Fibroblast of the aortic adventitia (primary cell): ENCODE measurements at places on chromosomes 12 and 14.
A peak's percentile ranks its signal among the peaks of the same experiment; 100 is the strongest.

GRCh38 chr12:25957793-25958427, 572 bp upstream of the RASSF8 start:
- DNase-seq, result peak; percentile 89

DNA sequence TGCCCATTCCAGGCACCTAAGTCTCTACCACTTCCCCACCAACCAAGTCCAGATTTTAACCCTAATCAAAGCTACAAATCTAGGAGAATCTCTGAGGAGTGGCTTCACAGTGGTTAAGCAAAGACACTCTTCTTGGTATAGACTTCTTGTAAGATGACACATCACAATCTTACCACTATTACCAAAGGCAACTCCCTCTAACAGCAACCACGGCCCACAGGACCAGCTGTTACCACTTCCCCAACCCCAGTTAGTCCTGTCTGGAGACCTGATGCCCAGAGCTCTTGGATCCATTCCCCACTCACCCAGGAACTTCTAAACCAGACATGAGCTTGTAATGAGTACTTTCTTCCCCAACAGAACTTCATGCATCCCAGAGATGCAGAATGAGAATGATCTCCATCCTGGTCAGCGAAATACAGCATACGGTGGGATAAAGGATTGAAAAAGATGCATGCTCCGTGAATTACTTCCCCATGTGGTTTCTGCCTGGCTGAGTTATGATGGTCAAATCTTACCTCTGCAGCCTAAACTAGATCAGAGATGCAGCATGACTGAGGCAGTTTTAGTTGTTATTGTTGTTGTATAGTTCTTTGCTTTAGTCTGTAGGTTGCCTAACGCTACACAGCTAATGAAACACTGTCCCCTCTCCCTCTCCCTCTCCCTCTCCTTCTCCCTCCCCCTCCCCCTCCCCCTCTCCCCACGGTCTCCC, 87.7 kb upstream of the FOXN3 start:
- peak; percentile 55 for DNase-seq

- DNase-seq, result no peak
Observed at GRCh38 chr12:130644146-130644545, 72.0 kb downstream of the RIMBP2 start.

- DNase-seq, result peak; percentile 88
Observed at GRCh38 chr12:79174626-79175025, 310.1 kb downstream of the SYT1 start.

DNA sequence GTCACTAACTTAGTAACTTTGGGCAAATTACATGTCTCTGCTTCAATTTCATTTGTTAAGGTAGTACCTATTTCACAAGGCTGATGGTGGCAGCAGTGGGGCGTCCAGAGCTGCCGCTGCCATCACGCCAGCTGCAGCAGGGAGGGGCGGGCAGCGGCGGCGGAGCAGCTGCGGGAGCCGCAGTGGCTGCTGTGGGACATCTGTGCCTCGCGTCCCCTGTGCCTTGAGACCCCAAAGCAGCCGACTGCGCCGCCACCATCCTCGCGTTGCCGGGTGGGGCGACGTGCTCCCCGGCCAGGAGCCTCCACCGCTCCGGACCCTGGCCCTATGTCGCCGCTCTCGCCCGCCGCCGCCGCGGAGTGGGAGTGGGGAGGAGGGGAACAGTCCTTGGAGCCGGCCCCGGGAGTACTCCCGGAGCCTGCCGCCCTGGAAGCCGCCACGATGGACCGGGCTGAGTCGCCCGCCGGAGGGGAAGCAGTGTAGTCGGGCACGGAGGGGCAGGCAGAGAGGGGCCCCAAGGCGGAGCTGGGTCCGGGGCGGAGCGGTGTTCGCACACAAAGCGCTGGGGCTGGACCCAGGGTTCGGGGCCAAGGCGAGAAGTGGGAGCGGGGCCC, 51.4 kb downstream of the A2M start:
- DNase-seq, result peak; percentile 31

DNA sequence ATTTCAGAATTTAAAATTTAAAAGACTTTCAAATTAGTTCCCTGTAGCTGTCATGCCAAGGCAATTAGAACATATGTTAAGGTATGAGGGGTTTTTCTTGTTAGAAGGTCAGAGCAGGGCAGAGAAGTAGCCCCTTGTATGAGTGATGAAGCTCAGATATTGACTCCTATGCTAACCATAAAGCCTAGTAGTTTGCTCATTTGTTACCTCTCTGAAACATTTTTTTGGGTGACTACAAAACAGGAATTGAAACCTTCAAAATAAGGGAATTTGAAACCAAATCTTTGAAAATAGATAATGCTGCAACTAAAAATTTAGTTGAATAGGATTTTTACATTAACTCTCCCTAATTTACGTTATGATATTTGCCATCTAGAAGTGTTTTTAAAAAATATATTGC, 333.5 kb downstream of the NAV3 start:
- no peak for DNase-seq

DNA sequence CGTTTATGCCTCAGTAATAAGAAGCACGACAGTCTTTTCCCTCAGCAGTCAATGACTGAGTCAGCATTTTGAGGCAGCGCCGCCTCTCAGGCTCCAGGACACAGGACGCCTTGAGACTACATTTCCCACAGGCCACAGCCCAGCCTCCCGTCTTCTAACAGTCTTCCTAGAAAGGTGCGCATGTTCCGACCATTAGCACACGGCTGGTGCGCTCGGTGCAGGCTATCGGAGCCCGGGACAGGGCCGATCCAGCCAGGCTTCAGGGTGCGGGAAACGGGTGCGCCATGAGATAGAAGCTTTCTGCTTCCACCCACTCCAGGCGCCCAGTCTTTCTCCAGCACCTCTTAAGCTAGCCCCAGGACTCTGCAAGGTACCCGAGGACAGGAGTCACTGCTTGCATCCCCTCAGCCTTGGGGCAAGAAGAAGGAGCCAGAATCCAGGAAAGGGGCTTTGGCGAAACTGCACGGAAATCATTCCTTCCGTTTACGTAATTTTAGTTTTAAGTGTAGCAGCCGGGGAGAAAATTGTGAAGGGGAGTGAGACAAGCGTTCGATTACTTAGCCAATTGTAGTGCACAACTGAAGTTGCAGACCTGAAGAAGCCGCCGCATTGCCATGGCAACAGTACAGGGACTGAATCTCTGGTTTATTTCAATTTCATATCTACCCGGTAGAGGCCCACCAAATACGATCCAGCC, 54.0 kb downstream of the ZNF641 start:
- DNase-seq, result peak; percentile 66

GRCh38 chr14:58129208-58129607, 22.8 kb downstream of the ARMH4 start:
- DNase-seq, result no peak

GRCh38 chr12:129001-129400, 62.4 kb downstream of the IQSEC3 start:
- DNase-seq, result no peak

DNA sequence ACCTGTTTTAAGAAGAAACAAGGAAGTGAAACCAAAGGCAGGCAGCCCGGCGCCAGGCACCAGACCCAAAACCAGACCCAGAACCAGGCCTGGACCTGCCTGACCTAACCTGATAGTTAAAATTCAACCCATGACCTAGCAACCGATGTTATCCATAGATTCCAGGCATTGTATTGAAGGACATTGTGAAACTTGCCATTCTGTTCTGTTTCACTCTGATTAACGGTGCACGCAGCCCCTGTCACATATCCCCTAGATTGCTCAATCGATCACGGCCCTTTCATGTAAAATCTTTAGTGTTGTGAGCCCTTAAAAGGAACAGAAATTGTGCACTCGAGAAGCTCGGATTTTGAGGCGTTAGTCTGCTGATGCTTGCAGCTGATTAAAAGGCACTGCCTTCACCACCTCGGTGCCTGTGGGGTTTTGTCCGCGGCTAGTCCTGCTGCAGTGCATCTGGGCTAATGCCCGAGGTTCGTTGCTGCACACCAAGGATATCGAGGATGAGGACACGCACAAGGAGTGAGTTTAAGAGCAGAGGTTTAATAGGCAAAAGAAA, 262.5 kb upstream of the TMEM132C start:
- no peak for DNase-seq

DNA sequence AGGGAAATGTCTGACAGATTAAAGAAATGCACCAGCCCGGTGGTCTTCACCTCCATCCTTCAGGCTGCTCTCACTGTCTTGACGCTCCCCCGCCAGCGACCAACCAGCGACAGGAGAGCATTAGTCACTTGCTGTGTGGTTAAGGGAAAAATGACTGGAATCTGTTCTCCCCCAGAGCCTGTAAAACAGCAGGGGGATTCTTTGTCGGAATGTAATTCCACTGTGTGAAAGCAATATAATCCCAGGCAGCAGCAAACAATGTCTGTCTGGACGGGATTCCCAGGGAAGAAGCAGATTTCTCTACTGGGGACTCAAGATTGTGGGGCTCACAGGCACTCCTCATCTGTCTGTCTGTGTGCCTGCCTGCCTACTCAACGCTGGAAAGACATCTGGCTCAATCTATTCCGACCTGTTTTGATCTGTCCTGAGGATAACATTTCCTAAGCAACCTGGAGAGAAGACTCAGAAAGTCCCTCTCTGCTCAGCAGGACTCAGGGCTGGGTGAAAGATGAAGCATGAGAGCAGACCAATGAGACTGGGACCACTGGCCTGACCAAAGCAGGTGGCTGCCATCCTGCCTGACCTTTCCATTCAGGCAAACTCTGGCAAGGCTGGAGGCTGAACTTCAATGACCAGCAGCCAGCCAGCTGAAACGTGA, 54.6 kb downstream of the NUAK1 start:
- peak; percentile 66 for DNase-seq

DNA sequence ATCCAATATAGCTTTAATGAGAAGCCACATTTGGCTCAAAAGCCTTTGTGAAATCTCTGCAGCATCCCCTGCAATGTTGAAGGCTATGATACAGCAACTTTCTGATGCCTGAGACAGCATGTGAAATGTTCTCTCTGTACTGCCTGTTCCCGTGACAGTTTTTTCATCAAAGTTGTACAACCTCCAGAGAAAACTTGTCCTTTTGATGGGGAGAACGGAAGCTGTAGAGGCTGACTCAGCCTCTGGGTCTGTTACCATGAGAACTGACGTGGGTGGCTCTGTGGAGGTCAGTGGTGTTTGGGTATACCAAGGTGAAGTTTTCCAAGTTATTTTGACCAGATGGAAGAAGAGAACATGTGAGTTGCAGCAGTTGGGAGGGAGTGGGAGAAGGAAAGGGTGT, 17.0 kb downstream of the SLC4A8 start:
- DNase-seq, result peak; percentile 45

DNA sequence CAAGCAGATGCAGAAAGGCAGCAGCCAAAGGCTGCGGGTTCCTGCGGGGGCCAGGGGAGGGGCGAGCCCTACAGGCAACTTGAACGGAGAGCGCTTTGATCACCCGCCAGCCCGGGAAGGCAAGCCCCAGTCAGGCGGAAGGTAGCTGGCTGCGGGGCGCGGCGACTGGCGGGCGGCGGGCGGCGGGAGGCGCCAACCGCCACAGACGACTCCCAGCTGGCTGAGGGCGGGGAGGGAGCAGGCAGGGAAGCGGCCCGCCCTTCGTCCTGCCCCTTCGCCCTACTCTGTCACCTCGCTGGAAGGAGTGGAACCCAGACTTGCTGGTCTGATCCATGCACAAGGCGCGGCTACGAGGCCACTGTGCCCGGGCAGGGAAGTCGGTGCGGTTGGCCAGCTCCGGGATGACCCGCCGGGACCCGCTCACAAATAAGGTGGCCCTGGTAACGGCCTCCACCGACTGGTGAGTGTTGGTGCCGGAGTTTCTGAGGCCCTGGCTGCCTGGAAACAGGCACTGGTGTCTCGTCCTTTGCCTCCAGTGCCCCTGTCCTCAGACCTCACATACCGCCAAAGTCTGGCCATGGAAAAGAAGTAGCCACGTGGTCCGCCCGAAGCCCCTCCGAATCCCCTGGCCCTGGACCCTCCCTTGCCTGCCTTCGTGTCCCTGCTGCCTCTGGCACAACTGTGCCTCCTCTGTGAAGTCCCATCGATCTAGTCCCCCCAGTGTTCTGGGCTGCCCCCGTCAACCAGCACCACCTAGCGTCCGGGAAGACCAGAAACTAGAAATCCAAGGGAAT, 15.4 kb upstream of the CARMIL3 start:
- DNase-seq, result peak; percentile 64

- DNase-seq, result no peak
Observed at GRCh38 chr14:63933110-63933509, 80.3 kb downstream of the SYNE2 start.

DNA sequence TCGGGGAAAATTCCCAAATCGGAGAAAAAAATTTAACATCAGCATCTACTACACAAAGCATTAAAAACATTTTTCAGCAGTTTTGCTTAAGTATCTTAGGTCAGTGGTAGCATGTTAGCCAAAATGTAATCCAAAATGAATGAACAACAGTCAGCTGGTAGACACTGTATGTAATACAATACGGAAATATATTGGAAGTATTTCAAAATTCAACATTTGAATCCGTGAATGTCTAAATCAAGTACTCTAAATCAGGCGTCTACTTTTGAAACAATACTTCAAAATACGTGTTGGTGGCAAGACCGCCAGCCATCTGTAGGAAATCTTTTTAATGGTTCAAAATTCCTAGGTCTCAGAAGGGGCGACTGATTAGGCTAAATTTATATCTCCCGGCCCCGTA, 1.1 kb downstream of the SCAF11 start:
- DNase-seq, result no peak

GRCh38 chr12:19937161-19937560, 431.2 kb upstream of the PDE3A start:
- no peak for DNase-seq

- DNase-seq, result no peak
Observed at GRCh38 chr12:11075642-11076041, 13.5 kb upstream of the TAS2R46 start.

GRCh38 chr12:46920499-46920898, 94.7 kb upstream of the SLC38A4 start:
- no peak for DNase-seq

DNA sequence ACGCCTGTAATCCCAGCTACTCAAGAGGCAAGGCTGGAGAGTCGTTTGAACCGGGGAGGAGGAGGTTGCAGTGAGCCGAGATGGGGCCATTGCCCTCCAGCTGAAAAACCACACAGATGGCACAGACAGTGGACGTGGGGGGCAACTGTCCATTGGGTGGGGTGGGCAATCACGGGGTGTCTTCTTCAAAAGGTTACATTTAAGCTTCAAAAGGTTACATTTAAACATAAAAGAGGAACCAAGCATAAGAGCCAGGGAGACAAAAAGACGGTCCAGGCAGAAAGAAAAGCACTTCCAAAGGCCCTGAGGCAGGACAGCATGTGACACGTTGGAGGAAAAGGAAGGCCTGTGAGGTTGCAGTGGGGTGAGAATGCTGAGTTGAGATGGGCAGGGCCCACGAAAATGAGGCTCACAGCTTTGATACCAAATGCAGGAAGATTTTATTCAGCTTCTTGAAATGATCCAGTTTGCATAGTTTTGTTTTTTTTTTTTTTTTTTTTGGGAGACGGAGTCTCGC, 10.7 kb downstream of the SCARB1 start:
- DNase-seq, result no peak

GRCh38 chr12:105100207-105100985, 7.1 kb upstream of the WASHC4 start:
- DNase-seq, result peak; percentile 77

- DNase-seq, result peak; percentile 77
Observed at GRCh38 chr14:35378425-35379233, 25.9 kb downstream of the NFKBIA start.

- no peak for DNase-seq
Observed at GRCh38 chr12:20270557-20270956, 97.8 kb upstream of the PDE3A start.
